Gastrocnemius medialis (tissue), 4 donors: ENCODE measurements at places on chromosomes 2 and 18. TPM values are rescaled to one million over a fixed set of nuclear protein-coding genes. Genes with fewer than 3 reads are reported as not detected.
A peak's percentile ranks its signal among the peaks of the same experiment; 100 is the strongest.

GRCh38 chr2:228841877-228842276 lies 429.2 kb downstream of the PID1 start:
- no peak for DNase-seq

GRCh38 chr18:2654169-2654927 lies 1.2 kb upstream of the SMCHD1 start:
- DNase-seq, result no peak

The CNTNAP5 gene
- not detected for total RNA-seq

The GULP1 gene
- 7.3 TPM for total RNA-seq

The CNGA3 gene
- not detected for total RNA-seq

- DNase-seq, result no peak
Measured at GRCh38 chr2:172204309-172204708, 101.6 kb upstream of the DLX2 start.

DNA sequence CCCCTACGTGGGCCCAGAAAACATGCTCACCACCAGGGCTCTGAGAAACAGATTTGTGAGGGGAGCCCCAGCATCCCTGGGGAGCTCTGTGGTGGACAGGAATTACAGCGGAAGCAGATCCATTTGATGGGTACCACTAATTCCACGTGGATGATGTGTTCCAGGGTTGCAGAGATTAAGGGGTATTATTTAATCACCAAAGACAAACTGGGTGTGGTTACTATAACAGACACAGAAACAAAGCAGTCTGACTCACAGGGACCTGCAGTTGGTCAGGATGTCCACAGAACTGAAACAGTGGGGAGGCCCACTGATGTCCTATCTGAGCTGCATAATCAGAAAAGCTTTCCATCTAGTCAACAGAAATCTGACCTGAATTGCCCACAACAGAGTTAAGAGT lies 65.8 kb downstream of the PSMG2 start:
- no peak for DNase-seq

- DNase-seq, result no peak
Measured at GRCh38 chr2:232448304-232448690, 7.7 kb upstream of the ALPI start.

DNA sequence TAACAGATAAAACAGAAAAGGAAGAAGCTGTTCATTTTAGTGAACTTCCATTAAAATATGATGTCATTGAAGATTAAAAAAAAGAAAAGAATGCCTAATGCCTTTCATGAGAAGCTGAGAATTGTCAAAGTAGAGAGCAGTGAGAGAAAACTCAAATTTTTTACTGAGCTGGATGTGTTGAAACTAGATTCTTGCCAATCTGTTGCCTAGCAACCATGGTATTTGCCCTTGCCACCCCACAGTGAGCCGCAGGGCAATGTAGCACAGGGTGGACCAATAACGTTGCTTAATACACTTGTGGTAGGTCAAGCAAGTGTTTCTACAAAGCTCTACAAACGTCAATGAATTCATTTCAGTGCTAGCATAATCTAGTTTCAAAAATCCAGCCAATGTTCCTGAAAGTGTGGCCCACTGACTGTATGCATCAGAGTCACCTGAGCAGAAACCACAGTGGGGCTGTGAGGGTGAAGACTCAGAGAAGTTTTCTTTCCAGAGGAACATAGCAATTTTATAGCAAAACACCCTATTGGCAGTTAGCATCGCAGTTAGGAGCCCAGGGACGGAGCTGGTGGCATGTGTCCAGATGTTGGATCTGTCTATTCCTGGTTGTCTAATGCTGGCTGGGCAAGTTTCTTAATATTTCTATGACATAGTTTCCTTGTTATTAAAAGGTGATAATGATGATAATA lies 132.2 kb downstream of the DOCK10 start:
- DNase-seq, result peak; percentile 17

DNA sequence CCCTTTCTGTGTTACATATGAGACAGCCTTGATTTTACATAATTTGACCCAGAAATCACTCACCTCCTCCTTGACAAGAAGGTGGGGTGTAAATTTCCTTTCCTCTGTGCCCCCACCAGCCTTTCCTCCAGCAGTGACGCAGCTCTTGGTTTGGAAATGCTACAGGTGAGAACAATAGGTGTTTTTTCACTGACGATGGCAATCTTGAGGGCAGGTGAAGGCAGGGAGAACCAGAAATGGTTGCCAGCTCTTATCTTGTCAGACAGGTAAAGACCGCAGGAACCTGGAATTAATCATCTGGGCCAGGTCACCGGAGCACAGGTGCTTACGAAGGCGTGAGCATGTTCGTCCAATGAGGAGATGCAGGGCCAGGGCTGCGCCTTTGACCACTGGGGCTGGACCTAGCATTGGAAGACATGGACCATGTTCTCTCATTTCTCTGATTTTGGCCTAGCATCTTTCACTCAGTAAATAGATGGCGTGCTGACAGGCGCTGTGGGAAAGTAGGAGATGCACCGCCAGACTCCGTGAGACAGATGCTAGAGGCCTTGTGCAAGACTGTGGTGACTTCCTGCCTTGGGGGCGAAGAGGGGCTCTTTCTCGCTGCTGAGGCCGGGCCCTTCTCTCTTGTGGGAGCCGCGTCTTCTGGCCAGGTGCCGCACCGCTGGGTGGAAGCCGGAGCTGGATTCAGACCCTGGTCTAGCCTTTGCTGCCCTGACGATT lies 4.0 kb downstream of the CIDEA start:
- DNase-seq, result no peak

DNA sequence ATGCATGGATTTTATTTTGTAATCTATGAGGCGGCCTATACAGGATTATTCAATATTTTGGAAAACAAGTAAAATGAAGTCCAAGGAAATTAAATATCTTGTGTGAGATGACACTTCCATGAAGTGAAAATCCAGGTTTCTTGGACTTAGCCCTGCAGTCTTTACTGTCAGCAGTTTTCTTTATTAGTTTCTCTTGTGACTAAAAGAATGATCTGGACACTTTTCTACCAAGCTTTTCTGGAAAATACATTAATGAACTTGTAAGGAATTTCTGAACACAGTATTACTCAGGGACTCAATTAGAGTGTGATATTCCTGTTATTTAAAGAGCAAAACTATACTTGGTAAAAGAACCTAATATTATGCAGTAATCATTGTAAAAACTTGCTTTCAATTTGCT lies 610.4 kb upstream of the SLC8A1 start:
- DNase-seq, result no peak

DNA sequence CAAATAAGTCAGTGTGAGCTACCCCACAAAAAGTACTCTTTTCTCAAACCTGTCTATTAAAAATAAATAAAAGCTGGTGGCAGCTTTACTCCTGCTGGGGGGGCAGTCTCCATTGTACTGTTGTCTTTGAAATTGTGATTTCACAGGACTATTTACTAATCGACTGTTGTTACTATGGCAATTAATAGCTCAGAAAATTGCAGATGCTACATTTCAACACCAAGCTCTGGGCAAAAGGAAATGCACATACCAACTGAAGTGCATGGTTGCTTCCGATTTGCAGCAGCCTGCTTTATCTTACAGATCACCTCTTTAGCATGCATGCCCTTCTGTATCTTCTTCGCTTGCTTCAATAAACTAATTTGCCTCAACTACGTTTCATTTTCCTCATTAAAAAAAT lies 117.6 kb upstream of the DAPL1 start:
- no peak for DNase-seq

The SH2D6 gene
- not detected for total RNA-seq

The BCL2L11 gene
- 4.8 TPM for total RNA-seq

DNA sequence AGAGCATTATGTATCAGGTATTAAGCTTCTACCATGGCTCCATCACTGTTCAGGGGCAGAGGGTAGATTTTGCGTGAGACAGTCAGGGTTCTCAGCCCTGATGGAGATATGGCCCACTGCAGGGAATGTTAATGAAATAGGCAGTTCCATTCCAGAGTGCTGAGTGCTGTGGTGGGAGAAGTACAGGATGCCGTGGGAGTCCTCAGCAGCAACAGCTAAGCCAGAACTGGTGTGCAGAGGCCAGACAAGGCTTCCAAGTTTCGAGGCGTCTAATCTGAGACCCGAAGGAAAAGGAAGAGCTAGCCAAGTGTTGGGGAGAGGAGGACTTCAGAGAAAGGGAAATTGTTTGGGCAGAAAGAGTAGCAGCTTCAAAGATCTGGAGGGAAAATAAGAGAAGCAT lies 30.2 kb upstream of the MAPRE2 start:
- DNase-seq, result no peak

The IL36B gene
- total RNA-seq, result not detected
